ENCODE measurements at places on chromosomes 3 and 15.

DNA sequence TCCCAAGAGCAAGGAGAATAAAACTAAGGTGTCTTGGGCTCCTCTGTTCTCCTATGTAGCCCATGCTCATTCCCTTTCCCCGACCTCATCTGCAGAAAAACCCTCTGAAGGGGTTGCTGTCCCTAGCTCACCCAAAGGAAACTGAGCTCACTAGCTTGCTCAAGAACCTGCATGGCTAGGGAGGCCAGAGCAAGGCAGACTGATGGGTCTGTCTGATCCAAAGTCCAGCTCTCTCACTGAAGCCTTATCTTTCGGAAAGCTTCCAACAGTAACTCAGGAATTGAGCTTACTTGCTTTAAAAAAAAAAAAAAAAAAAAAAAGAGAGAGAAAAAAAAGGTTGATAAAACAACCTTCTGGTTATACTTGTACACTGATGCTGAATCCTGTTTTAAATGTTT lies 141.4 kb upstream of the TOPAZ1 start:
- no peak for DNase-seq

- no peak for DNase-seq
Observed at GRCh38 chr15:99250001-99250400, 620 bp upstream of the TTC23 start.

- DNase-seq = no peak
Observed at GRCh38 chr3:37221407-37221806, 47.0 kb upstream of the LRRFIP2 start.

DNA sequence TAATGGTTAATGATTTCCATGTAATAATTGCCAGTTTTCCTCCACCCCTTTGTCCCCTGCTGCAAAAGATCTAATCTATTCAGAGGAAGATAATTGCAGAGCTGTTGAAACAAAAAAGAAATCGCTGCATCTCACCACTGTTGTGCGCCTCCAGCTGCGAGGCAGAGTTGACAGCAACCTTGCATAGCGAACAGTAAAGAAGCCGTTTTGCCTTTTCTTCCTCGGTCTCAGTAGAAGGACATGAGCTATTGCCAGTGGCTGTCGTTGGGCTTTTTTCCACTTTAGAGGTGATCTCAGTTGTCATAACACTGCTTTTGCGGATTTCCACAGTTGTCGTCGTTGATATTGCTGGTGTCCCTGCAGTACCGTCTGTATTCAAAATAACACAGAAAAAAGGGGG lies 314.2 kb downstream of the ZNF385D start:
- no peak for DNase-seq

GRCh38 chr3:70985572-70985971 lies 598.0 kb downstream of the FOXP1 start:
- no peak for DNase-seq

DNA sequence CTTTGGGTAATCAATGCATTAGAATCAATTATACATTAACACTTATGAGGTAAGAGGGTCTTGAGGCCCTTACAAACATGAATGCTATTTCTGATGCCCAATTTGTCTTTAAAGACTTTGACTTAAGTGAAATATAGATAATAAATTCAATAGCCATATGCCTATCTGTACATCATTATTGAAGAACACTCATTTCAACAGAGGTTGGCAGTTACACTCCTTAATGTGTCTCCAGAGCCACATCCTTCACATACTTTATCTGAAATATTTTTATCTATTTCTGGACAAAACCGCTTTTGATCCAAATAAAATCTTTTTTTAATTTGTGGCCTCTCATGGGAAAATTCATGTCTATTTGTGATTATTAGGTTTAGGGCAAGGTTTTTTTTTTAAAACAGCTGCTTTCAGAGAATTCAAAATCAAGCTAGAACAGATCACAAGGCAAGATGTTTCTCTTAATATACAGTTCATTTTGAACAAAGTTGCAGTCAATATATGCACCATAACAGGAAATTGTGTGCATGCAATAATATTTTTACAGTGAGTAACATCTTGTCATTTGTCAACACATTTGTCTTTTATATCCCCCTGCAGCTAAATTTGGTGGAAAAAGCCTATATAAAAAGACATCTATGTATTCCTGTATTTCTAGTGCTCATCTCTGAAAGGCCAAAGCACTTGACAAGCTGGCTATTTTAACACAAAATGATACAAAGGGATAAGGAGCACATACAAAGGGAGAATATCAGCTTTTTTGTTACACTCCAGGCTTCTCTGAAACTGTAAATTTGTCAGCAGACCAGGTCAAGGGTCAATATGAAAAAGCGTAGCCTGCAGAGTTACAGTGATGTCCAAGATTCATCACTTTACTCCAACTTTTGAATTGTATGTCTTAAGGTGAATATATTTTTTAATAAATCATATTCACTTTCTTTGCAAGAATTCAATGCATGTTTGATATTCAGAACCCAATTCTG lies 146.2 kb upstream of the DPH6 start:
- DNase-seq = no peak

GRCh38 chr3:112357930-112358780 lies 25.2 kb downstream of the CD200 start:
- DNase-seq = no peak

GRCh38 chr3:114411190-114411668 lies 117.4 kb downstream of the TIGIT start:
- no peak for DNase-seq

- DNase-seq = no peak
Observed at GRCh38 chr3:120033596-120033995, 60.7 kb downstream of the GSK3B start.

- DNase-seq = no peak
Observed at GRCh38 chr3:71428841-71429596, 154.5 kb downstream of the FOXP1 start.

- DNase-seq = no peak
Observed at GRCh38 chr3:126104742-126105605, 21.1 kb upstream of the SLC41A3 start.

- DNase-seq = no peak
Observed at GRCh38 chr3:153442386-153442785, 280.4 kb downstream of the RAP2B start.

Data from iPS DF 6.9 (cell line).